ENCODE measurements at places on chromosomes 7 and 10.
A peak's percentile ranks its signal among the peaks of the same experiment; 100 is the strongest.

DNA sequence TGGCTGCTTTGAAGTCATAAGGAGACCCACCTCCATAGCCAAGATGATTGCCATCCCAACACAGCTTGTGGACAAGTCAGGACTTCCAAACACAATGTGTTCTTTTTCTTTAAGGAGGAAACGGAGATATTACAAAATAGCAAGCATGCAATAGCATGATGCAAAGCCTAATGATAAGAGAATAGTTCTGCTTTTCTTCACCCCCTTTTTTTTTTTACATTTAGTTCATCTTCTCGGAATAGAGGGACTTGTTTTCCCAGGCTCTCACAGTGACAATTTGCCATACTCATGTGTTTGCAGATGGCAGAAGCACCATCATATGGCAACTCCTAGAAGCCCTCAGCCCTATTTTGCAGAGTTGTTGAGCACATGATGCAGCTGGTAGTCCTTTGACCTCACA is 119.8 kb downstream of the ITGB8 start:
- H3K4me3 ChIP-seq = no peak overlapping the region
- no peaks in the 10 kb centered on the region for H3K4me1 ChIP-seq
- no peak overlapping the region for H3K27ac ChIP-seq

- no peak overlapping the region for H3K27ac ChIP-seq
- H3K4me3 ChIP-seq = no peak overlapping the region
- no peaks in the 10 kb centered on the region for H3K36me3 ChIP-seq
- no peaks in the 10 kb centered on the region for H3K4me1 ChIP-seq
Measured at GRCh38 chr7:51187941-51188340, 128.7 kb downstream of the COBL start.

DNA sequence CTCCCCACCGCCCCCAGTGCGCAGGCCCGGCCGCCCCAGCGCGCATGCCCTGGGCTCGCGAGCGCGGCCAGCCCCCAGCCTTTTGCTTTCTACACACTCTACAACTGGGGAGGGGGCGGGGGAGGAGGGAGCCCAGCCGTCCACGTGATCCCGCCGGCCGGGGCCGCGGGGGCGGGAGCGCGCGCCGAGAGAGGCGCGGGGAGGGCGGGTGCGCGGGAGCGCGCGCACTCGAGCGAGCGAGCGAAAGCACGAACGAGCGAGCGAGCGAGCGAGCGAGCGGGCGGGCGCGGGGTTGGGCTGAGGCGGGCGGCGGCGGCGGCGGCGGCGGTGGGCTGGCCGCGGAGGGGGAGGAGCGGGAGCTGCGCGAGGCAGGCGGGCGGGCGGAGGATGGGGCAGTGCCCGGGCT is at the start of gene AUTS2:
Gene AUTS2, plus strand, starts transcription at position 395 of the 406 bp plus-strand sequence. CDS start 1,179 bp downstream, outside the sequence.
- H3K4me1 ChIP-seq = peaks cover 5% of the 10 kb centered on the region
- H3K27ac ChIP-seq = no peak within 1 kb of the TSS
- peak within 1 kb of the TSS; percentile 81 for H3K4me3 ChIP-seq
- DNase-seq = peak; percentile 16
- H3K36me3 ChIP-seq = no peaks in the 10 kb centered on the region

DNA sequence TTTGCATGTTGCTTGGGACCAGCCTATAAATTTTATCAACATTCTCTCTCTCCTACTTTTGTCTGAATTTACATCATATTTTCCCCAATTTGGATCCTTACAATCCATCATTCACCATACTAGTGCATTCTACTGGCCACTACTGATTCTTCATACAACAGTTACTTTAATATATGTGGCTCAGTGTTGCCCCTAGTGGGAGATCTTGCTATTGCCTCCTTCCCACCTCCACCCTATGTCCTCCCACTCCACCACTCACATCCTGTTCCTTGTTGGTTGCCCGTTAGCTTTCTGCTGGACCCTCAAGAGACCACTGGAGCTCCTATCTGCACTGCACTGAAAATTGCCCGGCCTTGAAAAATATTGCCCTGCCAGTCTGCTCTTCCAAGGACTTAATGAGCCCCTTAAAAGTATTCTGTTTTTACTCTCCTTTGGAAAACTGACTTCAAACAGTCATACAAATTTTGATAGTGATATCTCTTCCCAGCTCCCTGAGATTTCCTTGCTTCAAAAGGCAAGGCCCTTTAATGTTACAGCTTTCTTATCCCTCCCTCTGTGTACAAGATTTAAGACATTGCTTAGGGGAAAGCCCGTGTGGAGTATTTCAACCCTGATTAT is 243.2 kb upstream of the TMEM229A start:
- H3K4me3 ChIP-seq = no peak overlapping the region
- H3K27ac ChIP-seq = no peak overlapping the region
- no peaks in the 10 kb centered on the region for H3K4me1 ChIP-seq
- DNase-seq = no peak

DNA sequence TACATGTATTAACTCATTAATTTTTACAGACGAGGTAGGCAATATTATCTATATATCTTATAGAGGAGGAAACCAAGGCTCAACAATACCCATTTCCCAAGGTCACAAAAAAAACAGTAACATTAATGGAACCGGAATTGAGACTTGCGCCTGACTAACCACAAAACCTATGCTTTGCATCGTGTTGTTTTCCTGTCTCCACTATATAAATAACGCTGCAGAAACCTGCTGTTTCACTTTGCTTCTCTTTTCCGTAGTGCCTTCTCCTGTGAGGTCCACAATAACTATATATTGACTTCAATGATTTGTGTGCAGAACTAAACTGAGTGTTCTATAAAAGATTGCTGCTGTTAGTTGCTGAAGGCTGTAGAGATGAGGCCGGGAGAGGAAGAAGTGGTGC is 97.7 kb upstream of the RPA3 start:
- H3K4me1 ChIP-seq = peaks cover 41% of the 10 kb centered on the region
- H3K4me3 ChIP-seq = peak overlapping the region; percentile 56
- H3K27ac ChIP-seq = peak overlapping the region; percentile 27
- DNase-seq = peak; percentile 7
- H3K27me3 ChIP-seq = peaks cover 2% of the 10 kb centered on the region
